Tibial nerve (tissue), 4 donors: ENCODE measurements at places on chromosomes 5 and 9. TPM values are rescaled to one million over a fixed set of nuclear protein-coding genes. Genes with fewer than 3 reads are reported as not detected.

- no peak for DNase-seq
Measured at GRCh38 chr5:37938076-37938852, 98.4 kb upstream of the GDNF start.

DNA sequence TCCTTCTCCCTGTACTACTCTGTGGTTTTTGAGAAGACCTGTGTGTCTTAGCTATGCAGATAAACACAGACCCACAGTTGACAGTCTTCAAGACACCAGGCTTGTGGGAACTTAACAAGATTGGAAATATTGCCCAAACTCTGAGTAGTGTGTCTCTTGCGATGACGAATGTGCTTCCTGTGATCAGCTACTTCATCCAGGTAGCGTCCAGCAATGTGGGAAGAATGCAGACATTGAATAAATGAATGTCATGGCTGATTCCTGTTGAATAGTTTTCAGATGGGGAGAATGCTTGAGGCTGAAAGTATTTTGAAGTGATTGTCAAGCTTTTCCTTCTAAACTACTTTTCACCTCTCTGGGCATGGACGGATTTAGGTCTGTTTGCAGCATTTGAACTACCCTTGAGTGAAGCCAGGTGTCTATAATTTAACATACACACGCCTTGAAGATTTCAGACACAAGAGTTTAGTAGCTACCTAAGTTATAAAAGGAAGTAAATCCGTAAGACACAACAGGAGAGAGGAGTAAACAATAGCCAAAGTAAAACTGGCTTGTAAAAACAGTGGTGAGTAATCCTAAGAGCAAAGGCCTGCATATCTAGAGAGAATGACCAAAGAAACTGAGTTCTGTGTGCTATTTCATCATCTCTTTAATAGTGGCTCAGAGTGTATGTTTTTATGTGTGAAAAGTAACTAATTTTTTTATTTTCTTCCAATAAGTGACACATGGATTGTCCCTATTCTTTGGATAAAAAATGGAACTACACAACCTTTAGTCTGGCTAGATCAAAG lies 30.0 kb upstream of the ARL14EPL start:
- DNase-seq, result no peak

DNA sequence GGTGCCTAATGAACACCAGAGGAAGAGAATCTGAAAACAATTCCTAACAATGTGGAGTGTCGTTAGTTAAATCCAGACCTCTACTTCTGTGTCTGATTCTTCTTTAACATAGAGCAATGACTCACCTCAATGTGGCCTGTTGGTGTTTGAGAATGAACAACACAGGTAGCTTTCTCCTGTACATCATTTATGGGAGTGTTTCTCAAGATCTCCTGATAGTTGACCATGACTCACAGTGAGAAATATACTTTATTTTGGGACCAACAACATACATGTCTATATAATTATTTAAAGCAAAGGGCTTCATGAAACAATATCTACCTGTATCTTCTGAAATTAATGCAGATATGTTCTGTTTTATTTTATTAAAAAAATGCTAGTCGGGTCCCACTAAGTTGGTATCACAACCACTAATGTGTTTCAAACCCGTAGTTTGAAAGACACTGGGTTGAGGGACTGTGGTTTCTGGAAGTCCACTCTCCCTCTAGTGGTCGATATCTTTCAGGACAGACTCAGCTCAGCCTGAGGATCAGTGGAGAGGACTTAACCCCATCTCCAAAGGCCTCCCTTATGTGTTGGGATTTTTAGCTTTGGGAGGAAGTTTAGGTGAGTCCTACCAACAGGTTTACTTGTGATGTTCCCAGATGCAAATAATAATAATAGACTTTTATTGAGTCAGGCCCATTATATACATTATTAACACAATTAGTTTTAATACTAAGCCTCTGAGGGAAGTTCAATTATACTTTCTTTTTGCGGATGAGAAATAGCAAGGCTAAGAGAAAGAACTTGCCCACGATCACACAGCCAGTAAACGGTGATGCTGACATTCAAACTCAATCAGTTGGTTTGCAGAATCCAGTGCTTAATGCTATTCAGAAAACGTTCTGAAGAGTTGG lies 70.0 kb upstream of the KLF9 start:
- DNase-seq, result no peak

Gene MPDZ
- total RNA-seq, result 83.5 TPM

Gene C9orf40
- total RNA-seq, result 5.9 TPM

- no peak for DNase-seq
Measured at GRCh38 chr9:125839317-125839716, 92.1 kb downstream of the PBX3 start.
